Activated CD4-positive, CD25-positive, alpha-beta regulatory T cell treated with anti-CD3 and anti-CD28 coated beads, Interleukin-2, amount 50 U/mL, for 24 hours (primary cell): ENCODE measurements at places on chromosomes 3 and 15.

DNA sequence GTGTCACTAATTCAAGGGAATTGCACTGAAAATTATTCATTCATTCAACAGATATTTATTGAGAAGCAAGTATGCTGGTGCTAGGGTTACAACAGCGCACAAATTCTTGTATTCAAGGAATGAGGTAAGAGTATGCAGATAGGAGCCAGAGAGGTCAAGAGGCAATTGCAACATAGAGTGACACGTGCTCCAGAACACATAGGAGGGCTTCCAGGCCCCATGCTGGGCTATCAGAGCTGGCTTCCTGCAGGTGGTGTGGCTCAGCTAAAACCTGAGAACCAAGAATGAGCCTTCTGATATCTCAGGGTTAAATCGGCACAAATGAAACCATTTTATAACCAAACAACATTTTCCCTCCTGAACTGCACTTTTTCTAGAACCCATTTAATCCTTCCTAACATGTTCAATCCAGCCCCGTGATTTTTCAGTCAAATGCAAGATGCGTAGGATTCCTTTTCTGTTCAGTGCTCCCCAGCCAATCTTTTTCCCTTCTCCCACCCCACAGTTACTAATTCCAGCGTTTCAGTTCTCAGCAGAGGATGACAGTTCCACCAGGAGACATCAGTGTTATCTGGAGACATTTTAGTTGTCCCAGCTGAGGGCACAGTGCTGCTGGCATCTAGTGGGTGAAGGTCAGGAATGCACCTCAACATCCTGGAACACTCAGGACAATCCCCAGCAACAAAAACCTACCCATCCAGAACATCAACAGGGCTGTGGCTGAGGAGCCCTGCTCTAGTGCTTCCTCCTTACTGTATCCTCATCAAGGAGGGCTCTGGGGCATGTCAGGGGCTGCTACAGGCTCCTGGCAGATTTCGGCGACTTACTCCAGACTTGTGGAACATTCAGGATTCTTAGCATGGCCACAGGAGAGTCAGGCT lies 13.1 kb downstream of the CCR5AS start:
- no peak for ATAC-seq

DNA sequence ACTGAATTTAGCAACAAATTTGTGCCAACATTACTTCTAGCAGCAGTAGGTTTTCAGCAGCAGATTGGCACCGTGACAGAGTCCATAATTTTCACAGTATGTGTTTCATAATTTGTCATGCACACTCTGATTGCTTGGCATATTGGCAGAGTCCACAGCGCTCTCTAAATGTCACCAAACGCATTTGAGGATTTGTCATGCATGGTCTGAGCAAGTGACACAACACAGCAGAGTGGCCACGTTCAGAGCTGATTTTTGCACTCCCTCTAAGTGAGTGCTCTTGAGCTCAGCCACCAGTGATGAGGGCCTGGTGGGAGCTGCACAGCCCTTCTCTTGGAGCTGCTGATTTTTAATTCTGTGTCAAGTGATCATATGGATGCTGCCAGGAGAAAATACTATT lies 1270.8 kb downstream of the ROBO1 start:
- no peak for ATAC-seq

GRCh38 chr3:131421301-131421700 lies 39.7 kb downstream of the NUDT16 start:
- ATAC-seq: no peak

DNA sequence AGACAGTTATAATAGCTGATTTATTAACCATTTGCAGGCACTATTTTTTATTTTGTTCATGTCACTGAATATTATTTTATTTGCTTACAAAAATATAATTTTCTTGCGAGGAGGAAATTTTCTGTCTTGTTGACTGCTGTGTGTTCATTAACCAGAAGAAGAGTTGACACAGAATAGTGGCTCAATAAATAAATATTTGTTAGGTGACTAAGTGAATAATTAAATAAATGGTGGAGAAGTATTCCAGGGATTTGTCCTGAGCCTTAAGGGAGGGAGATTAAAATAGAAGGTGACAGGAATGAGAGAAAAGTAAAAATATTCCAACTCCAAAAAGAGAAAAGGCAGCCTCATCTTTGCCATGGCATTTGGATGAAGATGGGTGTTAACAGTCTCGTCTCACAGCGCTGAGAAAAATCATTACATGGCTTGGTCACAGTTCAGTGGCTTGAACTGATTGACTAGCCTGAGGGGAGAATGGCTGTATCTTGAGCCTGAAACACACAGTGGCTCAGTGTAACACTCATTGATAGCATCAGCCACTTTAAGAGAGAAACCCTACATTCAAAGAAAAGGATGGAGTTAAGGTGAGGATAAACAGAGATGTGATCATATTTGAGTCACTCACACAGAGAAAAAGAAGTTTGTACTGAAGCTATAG lies 449.9 kb upstream of the NAALADL2 start:
- no peak for ATAC-seq

DNA sequence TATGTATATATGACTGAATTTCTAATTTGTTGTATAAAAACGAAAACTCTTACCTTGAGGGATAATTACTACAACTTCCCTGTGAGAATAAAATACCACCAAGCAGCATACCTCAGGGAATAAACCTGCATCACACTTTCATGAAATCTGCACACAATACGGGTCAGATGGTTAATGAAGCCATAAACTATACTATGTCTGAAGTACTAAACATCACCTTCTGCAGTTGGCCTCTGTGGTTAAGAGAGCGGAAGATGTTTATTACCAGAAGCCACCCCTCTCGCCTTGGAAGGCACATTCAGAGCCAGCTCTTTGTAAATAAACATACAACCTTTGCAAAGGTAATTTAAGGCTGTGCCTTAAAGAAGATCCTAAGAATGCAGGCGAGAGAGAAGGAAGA lies 462.1 kb upstream of the NR2F2 start:
- ATAC-seq: no peak

DNA sequence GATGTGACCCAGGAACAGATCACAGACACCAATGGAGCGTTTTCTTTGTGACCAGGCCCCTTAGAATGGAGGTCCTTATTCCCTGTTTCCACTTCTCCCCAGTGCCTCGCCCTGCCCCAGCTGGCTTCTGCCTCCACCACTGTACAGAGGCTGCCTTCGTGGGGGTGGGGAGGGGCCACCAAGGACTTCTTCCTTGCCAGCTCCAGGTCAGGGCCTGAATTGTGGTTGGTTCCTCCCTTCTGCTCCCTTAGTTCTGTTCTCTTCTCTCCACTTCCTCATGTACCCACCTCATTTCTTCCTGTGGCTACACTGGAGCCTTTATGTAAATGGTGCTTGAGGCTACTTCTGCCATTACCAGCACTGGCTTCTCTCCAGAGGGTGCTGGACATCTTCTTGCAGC lies 16.4 kb downstream of the TGM4 start:
- ATAC-seq: no peak

DNA sequence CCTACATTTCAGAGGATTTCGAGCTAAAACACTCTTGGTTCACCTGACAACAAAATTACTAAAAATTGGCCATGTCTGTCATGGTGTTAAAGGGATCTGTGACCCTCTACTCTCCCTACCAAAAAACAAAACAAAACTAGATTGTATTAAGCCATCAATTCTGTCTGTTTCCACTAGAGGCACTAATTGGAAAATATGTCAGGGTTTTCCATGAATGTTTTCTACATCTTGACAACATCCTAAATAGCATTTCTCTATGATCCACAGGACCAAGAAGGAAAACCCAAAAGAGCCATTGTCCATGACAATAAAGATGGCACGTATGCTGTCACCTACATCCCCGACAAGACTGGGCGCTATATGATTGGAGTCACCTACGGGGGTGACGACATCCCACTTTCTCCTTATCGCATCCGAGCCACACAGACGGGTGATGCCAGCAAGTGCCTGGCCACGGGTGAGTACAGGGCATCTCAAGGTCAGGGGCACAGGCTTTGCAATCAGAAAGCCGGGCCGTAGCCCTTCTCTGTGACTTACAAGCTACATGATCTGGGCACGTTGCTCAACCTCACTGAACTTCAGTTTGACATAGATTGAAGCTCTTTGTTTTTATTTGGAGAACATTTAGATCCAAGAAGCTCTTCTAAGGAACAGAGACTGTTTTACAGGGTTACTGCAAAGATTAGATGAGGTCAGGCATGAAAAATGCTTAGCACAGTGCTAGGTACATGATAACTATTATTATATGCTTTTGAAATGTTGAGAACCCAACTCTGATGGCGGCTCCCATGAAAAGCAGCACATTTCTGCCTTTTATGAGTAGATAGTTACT lies 74.8 kb downstream of the DNASE1L3 start:
- ATAC-seq: no peak

GRCh38 chr3:183098536-183099025 lies 715 bp downstream of the MCCC1 start:
- no peak for ATAC-seq

- ATAC-seq: no peak
Measured at GRCh38 chr3:41050144-41050543, 149.2 kb upstream of the CTNNB1 start.
